ENCODE measurements at places on chromosomes 16 and 17.

DNA sequence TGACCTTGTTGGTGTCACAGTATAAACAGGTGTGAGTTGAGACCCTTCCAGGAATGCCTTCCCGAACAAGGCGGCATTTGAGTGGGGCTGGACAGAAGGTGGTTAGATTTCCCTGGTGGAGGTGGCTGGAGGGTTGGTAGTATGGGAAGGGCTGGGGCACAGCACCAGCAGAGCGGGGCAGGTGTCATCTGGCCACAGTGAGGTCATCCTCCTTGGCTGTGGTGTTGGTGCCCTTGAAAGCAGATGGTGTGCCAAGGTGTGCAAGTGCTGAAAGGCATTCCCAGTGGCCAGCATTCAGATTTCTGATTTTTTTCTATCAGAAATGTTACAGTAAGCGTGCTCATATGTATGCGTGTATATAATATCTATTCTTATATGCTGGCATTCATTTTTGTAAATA is 126.6 kb downstream of the LAT start:
- DNase-seq = no peak

GRCh38 chr17:60798576-60798975 is 120.9 kb downstream of the BCAS3 start:
- DNase-seq = no peak

DNA sequence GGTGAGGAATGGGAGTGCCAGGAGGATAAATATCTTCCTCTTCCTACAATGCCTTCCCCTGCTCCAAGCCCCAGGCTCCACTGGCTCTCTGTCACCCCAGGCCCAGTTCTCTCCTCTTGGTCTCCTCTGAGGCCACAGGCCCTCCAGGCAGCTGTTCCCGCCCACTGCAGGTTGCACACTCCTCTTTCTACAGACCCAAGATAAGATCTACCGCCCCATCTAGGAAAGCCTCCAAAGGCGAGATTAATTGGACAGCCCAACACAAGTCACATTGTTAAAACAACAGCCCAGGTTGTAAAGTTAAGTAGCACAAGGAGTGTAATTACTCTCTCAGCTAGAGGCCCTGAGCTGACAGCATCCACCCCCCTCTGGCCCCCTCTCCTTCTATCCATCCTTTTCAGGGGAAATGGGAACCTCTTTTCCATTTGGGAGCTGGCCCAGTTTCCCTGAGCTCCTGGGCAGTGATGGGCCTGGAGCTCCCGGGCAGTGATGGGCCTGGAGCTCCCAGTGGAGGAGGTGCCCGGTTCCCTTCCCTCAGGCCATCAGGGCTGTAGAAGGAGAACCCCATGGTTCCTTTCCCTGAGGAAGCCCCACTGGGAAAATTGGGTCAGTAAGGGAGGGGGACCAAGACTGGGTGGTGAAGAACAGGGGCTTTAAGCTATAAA is 7.3 kb downstream of the DLX4 start:
- DNase-seq = no peak

DNA sequence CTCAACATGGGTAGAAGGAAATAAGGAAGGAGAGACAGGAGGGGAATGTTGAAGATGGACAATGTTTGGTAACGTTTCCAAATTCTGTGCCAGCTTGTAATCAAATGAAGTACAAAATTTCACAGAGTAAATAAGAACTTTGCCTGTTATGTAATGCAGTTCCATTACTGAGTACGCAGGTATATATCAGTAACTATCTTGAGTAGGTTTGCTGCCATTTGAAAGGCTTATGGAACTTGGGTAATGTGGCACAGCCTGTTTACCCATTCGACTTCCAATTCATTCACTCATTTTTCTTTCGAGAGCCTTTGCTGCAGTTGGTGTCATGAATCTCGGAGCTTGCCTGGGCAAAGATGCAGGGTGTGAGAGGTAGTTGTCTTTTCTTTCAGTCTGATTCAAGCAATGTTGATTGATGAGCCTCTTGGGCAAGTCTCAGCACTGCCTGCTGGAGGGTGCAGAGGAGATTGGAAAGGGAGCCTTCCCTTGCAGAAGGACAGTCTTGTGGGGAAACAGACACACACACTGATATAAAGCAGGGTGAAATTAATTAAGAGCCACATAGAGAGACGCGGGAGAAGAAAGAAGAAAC is 53.4 kb downstream of the ZNF18 start:
- no peak for DNase-seq

- no peak for DNase-seq
Measured at GRCh38 chr17:43352579-43353331, 46.0 kb upstream of the ARL4D start.

GRCh38 chr17:58974354-58974753 is 132.3 kb downstream of the TRIM37 start:
- DNase-seq = no peak

DNA sequence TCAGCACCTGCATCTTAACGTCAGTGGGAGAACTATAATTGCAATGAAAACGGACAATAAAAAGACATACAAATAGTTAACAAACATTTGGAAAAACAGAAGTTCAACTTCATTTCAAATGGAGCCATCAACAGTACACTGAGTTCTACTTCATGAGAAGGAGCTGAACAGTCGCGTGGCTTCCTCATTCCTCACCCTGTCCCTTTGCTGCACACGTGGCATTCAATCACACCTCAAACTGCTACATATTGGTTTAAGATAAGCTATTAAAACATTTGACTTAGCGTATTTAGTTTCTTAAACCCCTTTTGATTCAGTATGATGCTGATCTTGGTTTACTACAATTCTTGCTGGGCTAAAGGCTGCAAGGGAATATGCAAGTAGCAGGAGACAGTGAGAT is 76.8 kb downstream of the CDK5R1 start:
- no peak for DNase-seq

GRCh38 chr16:81639348-81639747 is 139.7 kb upstream of the PLCG2 start:
- no peak for DNase-seq

GRCh38 chr17:16349431-16349830 is 3.8 kb downstream of the CENPV start:
- DNase-seq = no peak

- DNase-seq = no peak
Measured at GRCh38 chr17:56976941-56977608, 856 bp upstream of the SCPEP1 start.

DNA sequence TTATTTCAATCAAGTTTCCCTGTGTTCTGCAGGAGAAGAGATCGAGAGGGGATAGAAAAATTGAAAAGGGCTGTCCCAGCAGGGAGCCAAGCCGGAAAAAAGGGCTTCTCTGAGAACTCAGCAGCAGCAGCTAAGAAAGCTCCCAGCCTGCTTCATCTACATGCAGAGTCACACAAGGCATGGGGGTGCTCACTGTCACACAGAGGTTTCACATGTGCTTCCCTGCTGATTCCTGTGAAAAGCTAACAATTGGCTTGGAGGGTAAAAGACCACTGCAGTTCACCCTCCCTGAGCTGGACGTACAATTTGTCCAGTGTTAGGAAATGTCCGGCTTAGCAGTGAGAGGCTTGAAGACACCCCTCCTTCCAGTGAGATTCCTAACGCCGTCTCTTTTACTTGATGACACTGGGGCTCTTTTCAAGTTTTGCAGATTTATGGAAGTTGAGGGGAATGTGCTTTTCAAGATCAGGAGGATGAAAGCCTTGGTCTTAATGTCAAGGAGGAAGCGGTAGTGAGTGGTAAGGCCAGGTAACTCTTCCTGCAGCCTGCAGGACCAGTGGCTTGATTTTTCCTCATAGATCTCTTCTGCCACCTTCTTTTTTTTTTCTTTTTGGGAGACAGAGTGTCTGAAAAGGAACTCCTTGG is 85.6 kb downstream of the WNT3 start:
- DNase-seq = no peak

GRCh38 chr17:43634591-43635125 is 27.1 kb downstream of the MEOX1 start:
- no peak for DNase-seq

DNA sequence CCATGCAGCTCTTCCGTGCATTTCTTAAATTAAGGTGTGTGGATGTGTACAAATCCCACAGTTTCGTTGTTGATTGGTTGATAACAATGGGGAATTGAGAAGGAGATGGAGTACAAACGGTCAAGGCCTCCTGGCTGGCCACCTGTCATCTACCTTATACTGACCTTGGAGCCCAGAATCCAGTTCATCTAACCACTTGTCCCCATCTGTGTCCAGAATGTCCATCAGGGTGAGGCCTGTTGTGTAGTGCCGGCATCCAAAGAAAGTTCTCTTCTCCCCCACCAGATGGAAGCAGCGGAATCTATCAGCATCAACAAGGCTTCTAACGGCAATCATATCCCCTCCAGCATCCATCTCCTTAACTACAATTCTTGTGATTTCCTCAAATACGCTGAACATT is 1.5 kb downstream of the GSDMB start:
- DNase-seq = no peak

DNA sequence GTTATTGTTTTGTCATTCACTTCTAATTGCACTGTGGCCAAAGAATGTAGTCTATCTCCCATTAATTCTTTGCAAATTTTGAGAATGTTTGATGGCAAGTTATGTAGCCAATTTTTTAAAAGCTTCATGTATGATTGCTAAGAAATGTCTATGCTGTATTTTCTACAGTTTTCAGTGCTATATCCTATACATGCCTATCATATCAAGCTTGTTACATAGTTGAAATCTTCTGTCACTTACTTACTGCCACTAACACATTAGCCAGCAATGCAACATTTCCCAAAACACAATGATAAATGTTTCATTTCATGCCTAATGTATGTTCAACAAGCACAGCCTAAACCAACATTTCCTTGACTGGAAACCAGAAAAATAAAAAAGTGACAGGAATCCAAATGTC is 292.4 kb upstream of the AXIN2 start:
- no peak for DNase-seq

DNA sequence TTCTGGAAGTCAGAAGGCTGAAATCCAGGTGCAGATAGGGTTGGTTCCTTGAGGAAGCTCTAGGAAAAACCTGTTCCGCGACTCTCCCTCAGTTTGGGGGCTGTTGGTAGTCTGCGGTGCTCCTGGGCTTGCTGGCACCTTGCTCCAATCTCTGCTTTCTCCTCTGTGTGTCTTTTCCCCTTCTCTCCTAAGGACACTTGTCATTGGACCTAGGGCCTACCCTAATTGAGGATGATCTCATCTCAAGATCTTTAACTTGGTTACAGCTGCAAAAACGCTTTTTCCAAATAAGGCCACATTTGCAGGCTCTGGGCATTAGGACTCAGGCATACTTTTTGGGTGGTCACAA is 12.9 kb upstream of the CACNG4 start:
- no peak for DNase-seq

DNA sequence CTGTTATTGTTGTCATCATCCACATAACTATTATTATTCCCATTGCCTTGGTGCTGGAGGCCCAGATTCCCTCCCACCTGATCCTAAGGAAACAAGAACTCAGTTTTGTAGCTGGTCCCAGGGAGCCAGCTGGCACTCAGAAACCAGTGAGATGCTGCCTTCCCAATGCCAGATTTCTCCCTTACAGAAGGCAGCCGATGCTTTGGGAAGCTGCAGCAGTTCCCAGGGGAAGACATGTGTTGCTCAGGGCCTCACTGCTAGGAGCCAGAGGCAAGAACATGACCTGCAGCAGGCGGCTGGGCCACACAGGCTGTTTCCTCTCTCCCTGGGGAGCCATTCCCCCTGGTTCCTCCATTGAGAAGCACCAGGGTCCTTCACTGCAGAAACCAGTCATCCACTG is 59.9 kb upstream of the GRIN2A start:
- no peak for DNase-seq

DNA sequence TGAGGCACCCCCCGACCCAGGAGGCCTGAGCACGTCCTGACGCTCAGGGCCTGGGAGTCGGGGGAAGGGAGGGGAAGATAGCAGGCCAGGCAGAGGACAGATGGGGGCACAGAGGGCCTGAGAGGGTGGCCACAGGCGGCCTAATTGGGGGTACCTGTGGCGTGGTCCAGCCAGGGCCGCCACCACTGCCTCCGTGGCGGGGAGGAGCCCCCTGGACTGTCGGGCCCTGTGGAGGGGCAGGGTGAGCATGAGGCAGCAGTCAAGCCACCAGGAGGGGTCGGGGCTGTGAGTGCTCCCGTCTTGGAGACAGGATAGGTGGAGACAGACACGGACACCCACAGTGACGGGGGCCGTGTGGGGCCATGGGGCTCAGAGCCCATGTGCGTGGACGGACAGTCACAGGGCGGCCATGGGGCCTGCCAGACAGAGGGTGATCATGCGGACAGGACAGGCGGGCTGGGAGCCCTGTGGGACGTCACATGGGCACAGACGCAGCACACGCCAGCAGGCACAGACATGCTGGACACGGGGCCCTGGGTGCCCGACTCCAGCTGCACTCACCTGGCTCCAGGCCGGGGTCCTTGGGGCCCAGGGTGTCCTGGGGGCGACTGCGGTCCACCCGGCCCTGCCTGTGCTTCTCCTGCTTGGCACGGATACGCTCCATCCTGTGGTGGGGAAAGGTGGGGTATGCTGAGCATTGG is 18.7 kb downstream of the CTU2 start:
- DNase-seq = no peak

DNA sequence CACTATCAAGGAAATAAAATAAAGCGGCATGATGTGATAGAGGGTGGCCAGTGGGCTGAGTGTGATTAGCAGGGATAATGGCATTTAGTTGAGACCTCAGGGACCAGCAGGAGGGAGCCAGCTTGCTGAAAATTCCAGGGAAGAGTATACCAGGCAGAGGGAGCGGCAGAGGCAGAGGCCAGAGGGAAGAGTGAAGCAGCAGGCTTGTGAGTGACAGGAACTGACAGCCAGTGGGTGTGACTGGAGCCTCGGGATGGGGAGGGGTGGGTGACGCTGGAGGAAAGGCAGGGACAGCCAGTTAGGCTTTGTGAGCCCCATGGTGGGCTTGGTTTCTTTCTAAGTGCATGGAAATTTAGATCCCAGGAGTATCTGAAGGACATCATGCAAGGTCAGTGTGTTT is 209.7 kb upstream of the CACNG3 start:
- no peak for DNase-seq

DNA sequence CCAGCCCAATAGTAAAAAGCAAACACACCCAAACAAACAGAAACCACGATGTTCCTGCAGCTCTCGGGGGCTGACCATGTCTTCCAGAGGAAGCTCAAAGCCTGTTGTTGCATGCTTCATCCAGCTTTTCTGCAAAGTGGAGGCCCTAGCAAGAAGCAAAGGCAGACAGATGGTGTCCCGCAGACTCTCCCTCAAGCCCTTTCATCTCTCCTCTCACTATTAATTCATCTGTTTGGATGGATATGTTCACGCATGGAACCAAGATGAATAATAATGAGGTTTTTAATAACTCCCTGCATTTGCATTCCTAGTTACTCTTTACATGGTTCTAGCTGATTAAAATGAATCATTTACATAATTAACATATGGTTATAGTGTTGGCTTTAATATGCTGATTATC is 36.6 kb downstream of the RBFOX1 start:
- no peak for DNase-seq

DNA sequence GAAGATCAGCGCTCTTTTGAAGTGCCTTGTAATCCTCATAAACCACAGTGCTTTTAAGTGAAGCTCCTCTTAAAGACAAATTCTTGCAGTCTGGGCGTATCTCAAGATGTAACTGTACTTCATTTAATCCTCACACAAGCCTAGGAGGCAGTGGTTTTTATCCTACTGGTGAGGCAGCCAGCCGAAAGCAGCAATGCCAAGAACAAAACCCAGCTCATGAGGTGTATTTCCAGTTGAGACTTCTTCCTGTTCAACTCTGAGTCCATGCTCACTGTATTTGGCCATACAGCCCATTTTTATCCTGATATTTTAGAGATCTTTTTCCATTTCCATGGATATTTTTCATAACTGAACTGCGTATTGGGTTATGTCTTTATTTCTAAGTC is 13.7 kb downstream of the CTRB2 start:
- no peak for DNase-seq

Data from GDM1 (cell line).